ENCODE measurements at places on chromosomes 7 and 10.

- DNase-seq: no peak
These were observed 7.5 kb upstream of the INTS1 start for GRCh38 chr7:1511444-1512422.

GRCh38 chr10:113528876-113529275, 24.0 kb upstream of the HABP2 start:
- no peak for DNase-seq

DNA sequence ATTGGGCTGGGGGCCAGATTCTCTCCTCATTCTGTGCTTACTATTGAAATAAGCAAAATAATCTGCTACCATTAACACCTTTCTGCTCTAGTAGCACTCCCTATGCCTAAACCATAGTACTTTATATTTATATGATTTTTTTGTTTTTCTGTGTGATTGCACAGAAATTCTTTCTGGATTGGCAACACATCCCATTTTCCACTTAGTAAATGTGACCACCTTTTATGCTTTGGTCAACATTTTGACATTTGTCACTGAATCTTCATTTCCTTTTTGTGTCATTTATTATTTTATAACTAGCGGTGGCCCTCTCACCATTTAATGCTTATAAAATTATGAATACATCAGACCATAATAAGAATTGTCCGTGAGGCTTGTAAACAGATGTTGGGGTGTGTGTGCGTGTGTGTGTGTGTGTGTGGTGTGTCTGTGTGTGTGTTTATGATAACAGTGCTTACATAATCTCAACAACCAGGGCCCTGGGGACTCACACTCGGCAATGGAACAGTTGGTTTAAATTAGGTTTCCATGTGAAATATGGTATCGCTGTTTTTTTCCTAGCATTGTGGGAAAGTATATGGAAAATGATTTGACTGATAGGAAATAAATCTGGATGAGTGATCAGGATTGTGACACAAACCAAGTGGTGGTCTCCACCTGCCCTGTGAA, 138.9 kb downstream of the NOC3L start:
- no peak for DNase-seq

DNA sequence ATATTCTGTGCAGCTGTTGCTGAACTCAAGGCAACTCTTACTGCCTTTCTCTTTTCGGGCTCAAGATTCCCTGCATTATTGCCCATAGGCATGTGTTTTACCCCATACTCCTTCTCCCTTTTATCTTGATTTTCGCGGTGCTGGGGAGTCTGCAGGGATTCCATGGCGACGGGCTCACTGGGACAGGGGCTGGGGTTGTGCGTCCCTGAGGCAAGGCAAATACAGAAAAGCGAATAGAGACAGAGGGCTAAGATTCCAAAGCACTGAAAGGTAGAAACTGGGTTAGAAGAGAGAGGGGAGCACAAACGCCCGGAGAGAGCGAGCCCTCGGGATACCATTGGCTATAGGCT, 519 bp upstream of the RPP38 start:
- DNase-seq: no peak

GRCh38 chr7:106537119-106537518, 123.8 kb downstream of the CCDC71L start:
- DNase-seq: no peak

DNA sequence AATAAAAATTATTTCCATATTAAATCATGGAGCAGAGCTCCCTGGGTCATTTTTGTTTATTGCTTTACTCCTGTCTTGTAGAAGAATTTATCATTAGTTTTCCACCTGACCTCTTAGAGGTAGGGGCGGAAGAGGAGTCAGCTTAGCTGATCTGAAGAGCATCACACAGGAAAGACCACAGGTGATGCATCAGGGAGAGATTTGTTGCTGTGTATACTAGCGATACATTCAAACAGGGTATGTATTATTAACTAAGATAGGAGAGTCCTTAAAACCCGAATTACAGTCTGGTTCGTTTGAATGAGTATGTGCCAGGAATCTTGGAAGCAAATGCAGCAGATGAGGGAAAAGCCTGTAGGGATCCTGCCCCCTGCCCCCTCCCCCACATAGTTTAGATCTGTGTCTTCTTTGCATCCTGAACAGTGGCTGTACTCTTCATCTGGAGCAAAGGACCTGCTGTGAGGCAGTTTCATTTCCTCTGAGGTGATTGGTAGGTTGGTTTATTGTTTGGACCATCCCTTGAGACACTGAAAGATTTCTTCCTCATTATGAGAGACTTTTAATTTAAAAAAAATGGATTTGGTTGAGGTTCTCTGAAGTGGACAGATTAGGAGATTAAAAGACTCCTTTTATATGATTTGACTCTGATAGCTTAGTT, 177.0 kb downstream of the SND1 start:
- DNase-seq: no peak

DNA sequence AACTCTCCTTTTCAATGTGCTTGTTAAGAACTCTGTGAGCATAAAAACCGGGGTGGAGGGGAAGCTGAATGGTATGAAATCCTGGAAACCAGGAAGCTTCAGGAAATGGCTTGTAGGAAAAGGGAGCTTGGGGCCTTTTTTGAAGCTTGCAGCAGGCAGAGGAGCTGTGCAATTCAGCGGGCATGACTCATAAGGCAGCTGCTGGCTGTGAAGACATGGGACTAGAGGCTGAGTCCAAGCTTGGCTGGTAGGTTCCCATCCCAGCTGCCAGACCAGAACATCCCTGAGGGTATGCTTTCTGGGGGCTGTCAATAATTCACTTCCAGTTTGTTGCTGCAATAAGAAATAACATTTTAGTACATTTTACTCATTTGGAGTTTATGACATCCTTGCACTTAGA, 36.8 kb upstream of the CDC14C start:
- DNase-seq: no peak

GRCh38 chr7:54839575-54840213, 80.7 kb upstream of the SEC61G start:
- peak; percentile 25 for DNase-seq

DNA sequence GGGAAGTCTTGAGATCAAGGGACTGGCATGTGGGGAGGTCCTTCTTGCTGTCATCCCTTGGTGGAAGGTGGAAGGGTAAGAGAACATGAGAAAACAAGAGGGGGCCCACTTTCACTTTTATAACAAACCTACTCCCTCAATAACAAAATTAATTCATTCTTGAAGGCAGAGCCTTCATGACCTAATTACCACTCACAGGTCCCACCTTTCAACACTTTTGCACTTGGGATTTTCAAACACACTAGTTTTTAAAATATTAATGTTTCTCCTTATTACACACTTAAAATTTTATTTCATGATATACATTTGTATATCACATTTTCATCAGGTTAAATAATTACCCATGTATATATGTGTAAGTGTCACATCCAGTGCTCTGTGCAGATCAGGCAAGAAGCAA, 2.0 kb downstream of the ST7 start:
- DNase-seq: no peak

DNA sequence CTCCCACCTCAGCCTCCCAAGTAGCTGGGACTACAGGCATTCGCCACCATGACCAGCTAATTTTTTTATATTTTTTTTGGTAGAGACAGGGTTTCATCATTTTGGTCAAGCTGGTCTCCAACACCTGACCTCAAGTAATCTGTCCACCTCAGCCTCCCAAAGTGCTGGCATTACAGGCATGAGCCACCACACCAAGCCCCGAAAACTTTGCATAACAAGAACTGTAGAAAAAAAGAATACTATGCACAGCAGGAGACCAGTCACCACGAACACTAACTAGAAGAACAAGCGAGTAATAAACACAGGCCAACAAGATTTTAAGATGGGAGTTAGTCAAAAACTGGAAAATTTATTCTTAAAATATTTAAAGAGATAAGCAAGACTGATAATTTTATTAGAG, 447.0 kb downstream of the ETV1 start:
- DNase-seq: no peak

DNA sequence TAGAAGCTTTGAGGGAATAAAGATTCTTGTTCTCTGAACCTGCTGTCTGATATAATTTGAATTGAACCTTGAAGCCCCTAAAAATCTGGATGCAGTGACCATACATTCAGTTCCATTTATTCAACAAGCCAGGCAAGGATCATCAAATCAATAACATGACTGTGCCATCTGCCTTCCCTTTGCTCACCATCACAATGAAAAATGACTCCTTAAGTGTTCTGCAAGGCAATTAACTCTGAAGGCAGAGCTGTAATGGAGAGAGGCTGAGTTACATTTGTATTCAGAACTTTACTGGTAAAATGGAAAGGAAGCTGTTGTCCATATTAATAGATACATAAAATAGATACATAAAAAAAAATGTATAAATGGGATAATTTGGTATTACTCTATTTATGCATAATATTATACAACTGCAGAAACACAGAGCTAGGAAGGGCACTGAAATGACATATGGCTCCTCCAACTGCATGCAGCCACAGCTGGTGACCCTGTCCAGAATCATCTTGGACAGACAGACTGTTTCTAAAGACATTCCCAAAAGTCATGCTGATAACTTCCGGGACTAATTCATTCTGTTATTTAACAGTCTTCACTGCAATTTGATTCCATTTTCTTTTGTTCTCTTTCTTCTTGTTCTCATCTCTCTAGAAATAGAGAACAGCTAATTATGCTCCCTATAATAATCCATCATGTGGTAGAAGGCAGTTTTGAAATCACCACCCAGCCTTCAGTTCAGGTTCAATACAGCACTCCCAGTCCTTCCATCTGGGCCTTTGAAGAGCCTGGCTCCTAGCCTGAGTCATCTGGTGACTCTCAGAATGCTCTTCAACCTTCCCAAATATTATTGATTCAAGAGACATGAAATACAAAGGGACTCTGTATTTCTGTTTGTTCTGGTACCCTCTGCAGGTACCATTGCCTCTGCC, 412.6 kb downstream of the GFRA1 start:
- DNase-seq: no peak

- no peak for DNase-seq
These were observed 722 bp downstream of the MDH2 start for GRCh38 chr7:76048668-76048988.

GRCh38 chr10:128662520-128662919, 536.3 kb upstream of the MKI67 start:
- no peak for DNase-seq

DNA sequence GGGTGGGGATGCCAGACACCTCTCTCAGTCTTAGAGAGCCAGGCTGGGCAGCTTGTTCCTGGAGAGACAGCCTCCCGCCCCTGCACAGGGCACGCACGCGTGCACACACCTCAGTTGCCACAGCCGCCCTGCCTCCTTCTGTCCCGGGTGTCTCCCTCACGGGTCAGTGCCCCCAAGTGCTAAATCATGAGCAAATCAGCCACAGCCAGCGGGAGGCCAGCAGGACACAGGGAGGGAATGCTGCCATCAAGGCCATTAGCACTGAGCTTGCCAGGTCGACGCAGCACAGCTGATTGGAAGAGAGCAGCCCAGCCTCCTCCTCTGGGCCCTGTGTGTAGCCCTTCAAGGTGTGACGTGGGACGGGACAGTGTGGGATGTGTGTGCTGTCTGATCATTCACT, 130.4 kb downstream of the CDH23 start:
- DNase-seq: no peak

GRCh38 chr7:936386-937054, 18.0 kb downstream of the ADAP1 start:
- no peak for DNase-seq

DNA sequence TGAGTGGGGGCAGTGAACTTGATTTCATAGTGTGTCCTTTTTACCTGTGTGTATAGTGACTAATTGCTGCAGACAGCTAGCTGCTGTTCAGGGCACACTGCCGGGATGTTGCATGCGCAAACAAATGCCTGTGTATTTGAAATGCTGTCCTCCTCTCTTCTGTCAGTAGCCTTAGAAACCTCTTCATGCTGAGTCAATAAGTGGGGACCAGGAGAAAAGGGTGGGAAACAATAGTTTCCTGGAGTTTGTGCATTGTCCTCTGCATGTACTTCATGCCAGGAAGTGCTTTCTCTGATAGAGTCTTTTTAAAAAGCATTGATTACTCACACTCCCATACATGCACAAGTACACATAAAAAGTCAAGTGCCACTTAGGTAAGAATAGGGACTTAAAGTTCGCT, 1183.7 kb upstream of the CELF2 start:
- no peak for DNase-seq

GRCh38 chr10:75705426-75705825, 274.0 kb downstream of the LRMDA start:
- DNase-seq: no peak

DNA sequence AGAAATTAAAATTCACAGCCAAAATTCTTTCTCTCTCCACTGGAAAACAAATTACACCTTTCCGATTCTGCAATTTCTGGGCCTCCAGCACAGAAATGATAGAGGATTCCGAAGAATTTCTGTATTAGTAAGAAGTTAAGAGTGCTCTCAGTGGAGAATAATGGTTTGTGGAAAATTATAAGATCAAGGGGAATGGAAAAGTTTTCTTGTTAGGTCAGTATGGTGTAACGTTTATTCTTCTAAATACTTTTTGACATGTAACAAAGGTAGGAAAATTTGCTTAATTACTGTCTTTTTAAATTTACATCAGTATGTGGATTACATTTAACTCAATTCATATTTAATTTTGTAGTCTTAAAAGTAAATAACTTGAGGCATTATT, 288.3 kb upstream of the NFE2L3 start:
- no peak for DNase-seq

- no peak for DNase-seq
These were observed 18.1 kb downstream of the MAPK8 start for GRCh38 chr10:48324580-48324979.

DNA sequence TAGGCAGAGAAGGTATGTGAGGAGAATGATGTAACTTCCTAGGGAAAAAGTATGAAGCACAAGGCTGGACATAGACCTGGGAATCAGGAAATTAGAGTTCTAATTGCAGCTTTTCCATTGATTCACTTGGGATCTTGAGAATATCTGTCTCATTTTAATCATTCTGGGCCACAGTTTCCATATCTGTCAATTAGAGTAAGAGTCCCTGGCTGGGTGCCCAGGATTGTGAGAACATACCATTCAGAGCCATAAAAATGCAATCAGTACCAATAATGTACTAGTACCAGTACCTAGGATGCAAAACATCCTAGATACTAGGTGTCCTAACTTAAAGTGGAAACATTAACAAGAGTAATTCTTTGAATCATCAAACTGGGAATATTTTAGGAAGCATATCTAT, 29.6 kb downstream of the CAV1 start:
- DNase-seq: no peak

DNA sequence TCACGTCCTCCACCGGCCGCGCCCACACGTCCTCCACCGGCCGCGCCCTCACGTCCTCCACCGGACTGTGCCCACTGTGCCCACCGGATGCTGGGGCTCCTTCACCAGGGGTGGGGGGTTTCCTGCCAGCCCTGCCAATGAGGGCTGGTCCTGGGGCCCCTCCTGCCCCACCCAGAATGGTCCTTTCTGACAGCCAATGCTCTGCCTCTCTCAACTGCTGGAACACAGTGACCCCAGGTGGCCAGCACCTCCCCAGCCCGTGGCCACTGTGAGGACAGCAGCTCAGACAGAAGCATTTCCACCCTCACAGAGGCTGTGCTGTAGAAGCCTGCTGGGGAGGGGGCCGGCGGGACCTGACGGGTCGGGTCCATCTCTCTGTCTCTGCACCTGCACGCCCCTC, 90.1 kb upstream of the DNAAF5 start:
- DNase-seq: no peak

DNA sequence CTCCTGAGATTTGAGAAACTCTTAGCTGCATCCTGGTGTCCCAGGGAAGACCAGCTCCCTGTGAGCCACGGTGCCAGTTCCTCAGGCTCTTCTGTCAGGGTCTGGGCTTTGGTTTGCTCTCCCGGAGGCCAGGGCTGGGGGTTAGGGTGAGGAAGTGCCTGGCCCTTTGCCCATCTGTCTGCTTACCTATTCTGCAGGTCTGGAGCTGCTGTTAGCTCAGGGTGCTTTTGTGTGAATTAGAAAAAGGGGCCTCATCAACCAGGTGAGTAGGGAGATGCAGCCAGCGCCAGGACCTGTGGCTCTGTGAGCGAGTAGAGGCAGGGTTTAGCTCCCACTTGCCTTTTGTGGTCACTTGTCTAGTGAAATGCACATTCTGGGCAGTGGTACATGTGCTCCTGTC, 109.4 kb downstream of the DOCK1 start:
- DNase-seq: no peak

All from hematopoietic multipotent progenitor cell treated with erythropoietin and hydrocortisone succinate and interleukin-3 and kit ligand, for 8 days (in vitro differentiated cells).